ENCODE measurements at places on chromosomes 3 and 15.
A peak's percentile ranks its signal among the peaks of the same experiment; 100 is the strongest.

DNA sequence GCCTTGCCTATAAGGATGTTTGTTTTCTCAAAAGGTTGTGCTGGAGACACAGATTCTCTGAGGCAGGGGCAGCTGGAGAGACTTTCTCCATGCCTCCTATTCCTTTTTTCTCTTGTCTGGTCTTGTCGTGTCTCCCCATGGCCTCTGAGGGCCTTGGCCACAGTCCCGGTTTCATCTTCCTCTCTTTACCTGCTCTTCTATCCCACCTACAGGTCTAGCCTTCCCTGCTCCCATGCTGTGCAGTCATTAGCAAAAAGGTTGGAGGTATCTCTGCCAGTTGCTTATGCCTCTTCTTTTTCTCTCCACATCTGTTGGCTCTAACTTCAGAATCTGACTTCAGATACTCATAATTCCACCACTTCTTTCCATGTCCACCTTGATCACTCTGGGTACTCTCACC lies 191.1 kb downstream of the IL20RB start:
- no peak for DNase-seq

- no peak for DNase-seq
Measured at GRCh38 chr3:113218011-113218680, 6.8 kb downstream of the BOC start.

- DNase-seq: no peak
Measured at GRCh38 chr3:120022729-120023128, 71.5 kb downstream of the GSK3B start.

DNA sequence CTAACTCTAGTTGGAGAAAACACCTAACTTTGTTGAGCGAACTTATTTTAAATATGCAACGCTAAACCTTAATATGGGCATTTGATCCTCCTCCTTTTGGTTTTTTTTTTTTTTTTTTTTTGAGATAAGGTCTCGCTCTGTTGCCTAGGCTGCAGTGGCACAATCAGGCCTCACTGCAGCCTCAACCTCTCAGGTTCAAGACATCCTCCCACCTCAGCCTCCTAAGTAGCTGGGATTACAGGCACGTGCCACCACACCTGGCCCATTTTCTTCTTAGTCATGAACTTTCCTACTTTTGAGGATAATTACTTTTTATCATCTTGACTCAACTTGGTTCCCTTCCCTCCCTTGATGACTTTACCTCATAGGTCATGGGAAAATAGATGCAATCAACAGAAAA lies 3.9 kb downstream of the NUSAP1 start:
- no peak for DNase-seq

GRCh38 chr3:133996996-133997395 lies 32.7 kb downstream of the SLCO2A1 start:
- DNase-seq: no peak

- DNase-seq: no peak
Measured at GRCh38 chr15:23629234-23629805, 18.3 kb downstream of the MAGEL2 start.

DNA sequence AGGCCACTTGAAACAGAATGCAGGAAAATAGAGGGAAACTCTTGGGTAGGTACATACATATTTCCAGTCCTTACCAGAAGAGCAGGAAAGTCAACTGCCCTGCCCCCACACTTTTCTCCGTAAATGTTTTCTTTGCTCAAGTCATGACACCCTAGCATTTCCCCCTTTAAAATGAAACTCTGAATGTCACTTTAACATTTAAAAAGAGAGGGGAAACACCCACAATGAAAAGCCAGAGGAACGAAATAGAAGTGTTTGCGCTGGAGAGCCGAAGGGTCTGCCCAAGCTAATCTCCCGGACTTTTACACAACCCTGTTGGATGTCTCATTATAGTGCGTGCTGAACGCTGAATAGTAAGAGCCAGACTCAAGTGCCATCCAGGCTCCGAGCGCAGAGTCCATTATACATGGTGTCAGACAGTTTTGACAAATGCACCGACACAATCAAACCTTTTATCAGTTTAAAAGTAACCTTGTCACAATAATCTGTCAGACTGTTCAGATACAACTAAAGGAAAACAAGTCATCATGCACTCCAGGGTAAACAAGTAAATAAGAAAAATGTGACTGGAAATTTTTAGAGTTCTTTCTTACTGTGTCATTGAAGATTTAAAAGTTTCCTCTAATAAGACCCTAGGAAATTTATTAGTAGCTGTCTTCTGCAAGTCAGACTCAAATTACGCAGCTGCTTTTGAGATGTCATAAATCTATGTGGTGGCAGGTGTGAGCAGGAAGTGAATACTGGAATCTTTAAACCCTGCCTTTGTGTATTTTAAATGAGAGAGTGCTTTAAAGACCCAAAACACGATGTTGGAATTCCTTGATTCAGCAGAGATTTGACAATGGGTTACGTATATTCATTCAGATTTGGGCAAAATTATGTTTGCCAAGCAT lies 159.8 kb downstream of the RBMS3 start:
- no peak for DNase-seq

DNA sequence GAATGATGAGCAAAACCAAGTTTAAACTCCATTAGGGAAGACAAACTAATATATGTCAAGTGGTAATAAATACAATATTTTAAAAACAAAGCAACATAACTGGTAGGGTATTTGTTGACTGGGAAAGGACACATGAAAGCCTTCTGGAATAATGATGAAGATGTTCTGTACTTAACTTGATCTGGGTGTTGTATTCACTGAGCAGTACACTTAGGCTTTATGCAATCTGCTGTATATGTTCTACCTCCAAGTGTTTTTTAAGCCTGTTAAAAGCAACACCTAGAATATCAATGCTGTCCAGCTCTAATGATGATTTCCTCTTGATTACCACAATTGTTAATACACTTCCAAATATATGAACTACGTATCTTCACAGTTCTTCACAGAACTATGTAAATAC lies 46.6 kb downstream of the GSK3B start:
- no peak for DNase-seq

GRCh38 chr15:52184721-52185120 lies 6.5 kb downstream of the GNB5 start:
- DNase-seq: no peak

DNA sequence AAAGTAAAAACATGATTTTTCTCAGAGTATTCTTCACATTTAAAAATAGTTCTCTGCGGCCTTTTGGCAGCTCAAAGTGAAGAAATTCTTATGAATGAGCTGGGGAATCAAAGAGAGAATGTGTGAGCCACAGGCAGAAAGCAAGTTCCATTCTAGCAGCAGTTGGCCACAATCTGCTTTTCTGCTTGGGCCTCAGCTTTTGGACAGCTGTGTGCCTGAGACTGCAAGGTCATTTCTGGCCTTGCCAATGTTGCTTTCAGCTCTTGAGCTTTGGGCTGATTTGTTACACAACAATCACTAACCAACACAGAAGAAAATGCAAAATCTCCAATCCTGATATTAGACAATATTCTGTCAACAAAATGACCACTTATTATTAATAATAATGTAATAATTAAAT lies 14.4 kb upstream of the TM4SF4 start:
- DNase-seq: no peak

DNA sequence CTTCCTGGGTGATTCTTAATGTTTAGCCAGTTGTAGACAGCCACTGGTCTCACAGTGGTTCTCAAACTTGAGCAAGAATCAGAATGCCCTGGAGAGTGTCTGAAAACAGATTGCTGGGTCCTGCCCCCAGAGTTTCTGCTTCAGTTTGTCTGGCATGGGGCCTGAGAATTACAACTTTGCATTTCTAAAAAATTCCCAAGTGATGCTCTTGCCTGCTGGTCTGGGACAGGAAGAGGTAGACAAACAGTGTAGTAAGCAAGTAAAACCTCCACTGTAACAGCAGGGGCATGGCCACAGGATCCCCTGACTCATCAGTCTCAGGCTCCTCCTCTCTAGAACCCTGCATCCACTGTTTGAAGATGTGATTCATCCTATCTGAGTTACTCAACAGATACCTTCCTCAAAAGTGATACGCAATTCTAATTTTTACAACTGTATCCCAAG lies 36.5 kb downstream of the DZIP1L start:
- no peak for DNase-seq

GRCh38 chr3:33420966-33421365 lies 19.2 kb downstream of the UBP1 start:
- DNase-seq: no peak

DNA sequence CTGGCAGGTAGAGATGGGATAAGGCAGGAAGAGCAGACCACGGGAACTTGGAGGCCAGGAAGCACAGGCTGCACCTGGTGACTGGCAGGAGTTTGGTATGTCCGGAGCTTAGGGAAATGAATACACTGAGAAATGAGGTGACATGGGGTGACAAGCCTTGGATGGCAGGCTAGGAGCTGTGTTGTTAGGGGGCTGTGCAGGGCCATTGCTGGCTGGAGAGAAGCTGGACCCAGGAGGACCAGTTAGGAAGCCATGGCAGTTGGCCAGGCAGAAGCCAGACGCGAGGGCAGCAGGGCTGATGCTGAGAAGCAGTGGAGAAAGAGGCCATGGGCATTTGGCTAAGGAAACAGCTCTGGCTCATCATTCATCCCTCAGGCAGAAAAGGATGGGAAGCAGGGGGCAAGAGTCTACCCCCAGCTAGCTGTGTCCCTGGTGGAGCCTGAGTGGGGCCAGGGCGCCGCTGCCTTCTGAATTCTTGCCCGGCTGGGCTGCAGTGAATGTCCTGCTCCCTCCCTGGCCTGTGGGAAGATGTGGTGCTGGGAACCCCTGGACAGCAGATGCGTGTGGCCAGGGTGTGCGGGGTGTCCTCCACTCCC lies 255.8 kb downstream of the FAM43A start:
- no peak for DNase-seq

DNA sequence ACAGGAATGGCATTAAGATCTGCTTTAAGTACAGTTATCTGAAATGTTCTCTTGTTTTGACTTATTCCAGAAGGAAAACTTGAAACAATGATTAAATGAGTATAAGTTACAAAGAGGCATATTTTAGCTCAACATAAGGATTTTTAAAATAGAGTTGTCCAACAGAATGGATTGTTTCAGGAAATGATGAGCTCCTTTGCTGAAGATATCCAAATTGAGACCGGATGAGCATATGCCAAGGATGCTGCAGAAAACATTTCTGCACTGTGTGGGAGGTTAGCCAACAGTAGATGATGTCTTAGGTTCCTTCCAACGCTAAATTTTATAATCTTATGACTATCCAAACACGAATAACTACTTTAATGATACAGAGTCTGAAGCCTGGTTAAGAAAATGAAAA lies 226.5 kb upstream of the NANOGP8 start:
- DNase-seq: no peak

DNA sequence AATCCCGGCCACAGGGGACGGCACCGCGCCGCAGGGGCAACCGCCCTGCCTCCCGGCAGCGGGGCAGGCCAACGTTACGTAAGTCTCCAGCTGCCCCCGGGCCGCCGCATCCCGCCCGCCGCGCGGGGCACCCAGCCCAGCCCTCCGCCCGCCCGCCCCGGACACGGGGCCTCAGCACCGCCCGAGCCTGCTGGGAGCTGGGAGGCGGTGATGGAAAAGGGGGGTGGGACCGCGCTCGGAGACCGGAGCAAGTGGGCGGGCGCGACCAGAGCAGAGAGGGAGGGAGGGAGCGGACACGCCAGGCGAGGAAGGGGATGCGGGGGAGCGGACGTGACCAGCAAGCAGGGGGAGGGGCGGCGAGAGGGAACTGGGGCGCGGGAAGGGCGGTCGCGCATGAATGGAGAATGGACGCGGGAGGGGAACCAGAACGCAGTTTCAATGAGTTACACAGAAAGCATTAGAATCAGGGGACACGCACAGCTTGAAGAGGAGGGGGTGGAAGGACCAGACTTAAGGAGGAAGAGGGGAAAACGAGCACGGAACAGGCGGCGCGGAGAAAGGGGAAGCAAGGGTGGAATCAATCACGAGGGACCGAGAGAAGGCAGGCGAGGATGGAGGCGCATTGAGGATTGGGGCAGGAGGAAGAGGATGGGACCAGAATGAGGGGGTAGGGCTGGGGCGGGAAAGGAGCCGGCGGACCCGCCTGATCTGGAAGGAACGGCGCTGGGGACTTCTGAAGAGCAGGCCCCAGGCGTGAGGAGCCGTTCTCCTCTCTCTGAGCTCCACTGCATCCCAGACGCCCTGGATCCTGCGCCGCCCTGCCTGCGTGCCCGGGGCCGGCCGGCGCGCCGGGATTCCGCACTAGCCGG lies 559 bp downstream of the PKM start:
- DNase-seq: peak; percentile 51

DNA sequence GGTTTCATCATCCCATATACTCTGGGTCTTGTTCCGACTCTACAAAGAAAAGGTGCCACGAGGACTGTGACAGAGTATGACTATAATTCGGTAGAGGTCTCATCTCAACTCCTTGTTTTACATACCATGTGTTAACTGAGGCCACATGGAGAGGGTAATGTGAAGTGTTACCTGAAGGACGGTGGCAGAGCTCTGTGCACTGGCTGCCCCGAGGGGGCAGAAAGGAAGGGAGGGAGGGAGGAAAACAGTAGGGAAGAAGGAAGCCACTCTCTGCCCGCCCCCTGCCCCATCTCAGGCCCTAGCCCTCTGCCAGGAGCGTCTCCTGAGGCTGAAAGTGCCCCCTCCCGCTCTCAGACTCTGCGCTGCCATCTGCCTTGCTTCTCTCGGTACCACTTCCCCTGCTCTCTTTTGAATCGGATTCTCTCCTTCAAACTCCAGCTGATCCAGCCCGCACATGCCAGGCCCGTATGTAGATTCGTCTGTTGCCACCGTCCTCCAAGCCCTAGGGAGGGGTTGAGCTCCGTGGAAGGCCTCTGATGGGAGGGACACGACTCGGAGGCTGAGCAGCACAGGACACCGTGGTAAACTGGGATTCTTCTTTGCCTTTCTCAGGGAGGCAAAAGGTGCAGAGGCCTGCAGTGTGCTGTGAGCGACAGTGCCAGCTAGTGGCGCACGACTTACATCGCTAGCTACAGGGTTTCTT lies 70.5 kb upstream of the ATP10A start:
- peak; percentile 53 for DNase-seq

- no peak for DNase-seq
Measured at GRCh38 chr3:71050166-71050537, 533.4 kb downstream of the FOXP1 start.

DNA sequence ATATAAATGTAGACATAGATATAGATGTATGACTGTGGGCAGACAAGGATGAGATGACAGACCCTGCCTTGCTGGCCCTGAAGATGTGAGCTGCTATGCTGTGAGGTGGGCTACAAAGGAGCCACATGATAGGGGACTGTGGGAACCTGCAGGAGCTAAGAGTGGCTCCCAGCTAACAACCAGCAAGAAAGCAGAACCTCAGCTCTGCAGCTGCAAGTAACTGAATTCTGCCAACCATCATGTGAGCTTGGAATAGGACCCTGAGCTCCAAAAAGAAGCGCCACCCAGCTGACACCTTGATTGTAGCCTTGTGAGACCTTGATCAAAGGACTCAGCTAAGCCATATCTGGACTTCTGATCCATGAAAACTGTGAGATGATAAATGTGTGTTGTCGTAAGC lies 123.3 kb upstream of the GRM7 start:
- no peak for DNase-seq

DNA sequence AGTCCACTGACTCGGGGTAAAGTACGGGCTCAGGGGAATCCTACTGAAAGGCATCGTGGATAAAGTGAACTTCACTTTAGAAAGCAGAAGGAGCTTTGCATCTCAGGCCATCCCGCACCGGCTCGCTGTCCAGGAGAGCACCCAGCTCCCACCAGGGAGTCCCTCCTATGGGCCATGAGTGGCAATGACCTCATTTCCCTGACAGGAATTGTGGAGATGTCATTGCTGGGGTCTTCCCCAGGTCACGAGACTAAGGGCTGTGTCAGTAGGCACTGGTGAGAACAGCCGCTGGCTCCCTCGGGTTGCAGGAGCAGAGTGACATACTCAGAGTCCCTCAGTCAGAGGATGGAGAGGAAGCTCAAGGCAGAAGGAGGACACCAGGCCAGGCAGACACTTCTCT lies 97.3 kb downstream of the XXYLT1 start:
- no peak for DNase-seq

Data from CD4-positive, alpha-beta T cell treated with Interleukin-4 for 4 hours (primary cell).